ENCODE measurements at places on chromosomes 1 and 21.

DNA sequence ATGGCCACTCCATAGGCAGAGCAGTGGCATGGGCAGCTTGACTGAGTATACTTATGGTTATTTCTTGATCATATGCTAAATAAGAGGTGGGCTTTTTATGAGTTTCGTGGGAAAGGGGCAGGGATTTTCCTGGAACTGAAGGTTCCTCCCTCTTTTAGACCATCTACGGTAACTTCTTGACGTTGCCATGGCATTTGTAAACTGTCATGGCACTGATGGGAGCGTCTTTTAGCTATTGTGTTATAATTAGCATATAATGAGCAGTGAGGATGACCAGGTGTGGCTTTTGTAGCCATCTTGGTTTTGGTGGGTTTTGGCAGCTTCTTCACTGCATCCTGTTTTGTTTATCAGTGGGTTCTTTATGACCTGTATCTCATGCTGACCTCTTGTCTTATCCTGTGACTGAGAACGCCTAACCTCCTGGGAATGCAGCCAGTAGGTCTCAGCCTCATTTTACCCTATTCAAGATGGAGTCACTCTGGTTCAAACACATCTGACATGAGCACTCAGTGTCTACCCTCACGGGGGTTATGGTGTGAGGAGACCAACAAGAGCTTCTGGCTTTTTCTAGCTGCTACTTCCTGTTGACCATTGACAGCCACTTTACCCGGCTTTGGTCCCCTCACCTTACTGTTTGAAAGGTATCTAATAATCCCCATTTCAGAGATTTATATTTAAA is 71.7 kb downstream of the GALNT2 start:
- DNase-seq: no peak

GRCh38 chr1:1083416-1084371 is 9.6 kb upstream of the RNF223 start:
- peak; percentile 45 for DNase-seq

GRCh38 chr1:162381383-162381782 is at the start of gene C1orf226:
TSS of gene C1orf226 (plus strand) at chr1:162381728. CDS start at chr1:162381902, 174 bp downstream.
- DNase-seq: no peak

GRCh38 chr1:27650171-27650538 is 15.2 kb upstream of the FGR start:
- no peak for DNase-seq

- no peak for DNase-seq
These were observed 377.5 kb downstream of the LMO4 start for GRCh38 chr1:87706203-87706602.

Data from ecto neural progenitor cell (in vitro differentiated cells).